ENCODE measurements at places on chromosomes 3 and 15. TPM values are rescaled to one million over a fixed set of nuclear protein-coding genes. Genes with fewer than 3 reads are reported as not detected.

The LTF gene
- 3.7 TPM for polyA plus RNA-seq

DNA sequence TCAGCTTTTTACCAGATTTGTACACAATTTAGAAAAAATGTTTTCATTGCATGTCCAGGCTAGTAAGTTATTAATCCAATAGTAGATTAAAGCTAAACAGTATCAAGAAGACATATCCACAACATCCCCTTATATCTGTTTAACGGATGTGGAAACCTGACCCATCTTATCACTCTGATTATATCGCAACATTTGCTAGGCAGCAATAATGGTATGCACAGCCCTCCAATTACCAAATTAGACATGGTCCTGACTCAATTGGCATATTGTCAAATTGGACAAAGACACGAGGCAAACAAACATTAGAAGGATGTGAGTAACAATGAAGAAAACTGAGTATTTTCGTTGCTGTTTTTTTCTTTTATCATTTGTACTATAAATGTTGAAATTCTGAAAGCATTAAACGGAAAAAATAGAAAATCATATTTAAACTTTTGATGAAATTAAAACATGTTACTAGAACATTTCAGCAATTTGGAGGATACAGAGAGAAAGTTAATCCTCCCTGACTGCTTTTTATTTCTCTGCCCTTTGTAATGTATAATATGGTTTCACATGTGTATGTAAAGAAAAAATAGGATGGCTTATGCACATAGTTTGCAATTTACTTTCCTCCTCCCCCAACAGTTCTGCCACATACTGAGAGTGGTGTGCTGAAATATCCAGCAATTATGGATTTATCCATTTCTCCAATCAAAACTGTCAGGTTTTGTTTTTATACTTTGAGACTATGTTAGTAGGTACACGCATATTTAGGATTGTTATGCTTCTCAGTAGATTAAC lies 633.7 kb downstream of the ZIC1 start:
- no peaks in the 10 kb centered on the region for H3K27me3 ChIP-seq
- no peak overlapping the region for H3K4me3 ChIP-seq

The LSAMP gene
- polyA plus RNA-seq: 17.9 TPM

DNA sequence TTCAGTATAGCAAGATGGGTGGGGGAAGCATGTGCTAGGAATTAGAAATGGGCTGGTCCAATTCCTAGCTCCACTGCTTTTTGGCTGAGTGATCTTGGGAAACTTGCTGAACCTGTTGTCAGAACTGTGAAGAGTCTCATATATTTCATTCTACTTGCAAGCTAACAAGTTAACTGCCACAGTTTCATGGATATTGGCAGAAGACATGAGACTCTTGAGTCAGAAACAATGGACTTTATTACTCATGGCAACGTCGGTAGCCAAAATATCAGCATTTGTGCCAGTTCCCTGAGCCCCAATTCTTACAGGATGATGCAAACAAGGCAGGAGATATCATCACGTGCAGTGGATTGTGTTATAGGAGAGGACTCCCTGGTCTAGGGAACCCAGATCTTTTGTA lies 26.6 kb upstream of the PLAAT1 start:
- no peak overlapping the region for H3K27ac ChIP-seq
- DNase-seq: peak; percentile 26
- no peaks in the 10 kb centered on the region for H3K36me3 ChIP-seq
- H3K4me1 ChIP-seq: no peaks in the 10 kb centered on the region
- H3K27me3 ChIP-seq: no peaks in the 10 kb centered on the region

GRCh38 chr15:73950831-73951561 lies 24.7 kb downstream of the LOXL1 start:
- peak; percentile 91 for DNase-seq
- H3K27me3 ChIP-seq: no peaks in the 10 kb centered on the region
- peaks cover 19% of the 10 kb centered on the region for H3K4me1 ChIP-seq

- no peak for DNase-seq
- H3K27ac ChIP-seq: no peak overlapping the region
- no peaks in the 10 kb centered on the region for H3K27me3 ChIP-seq
- no peak overlapping the region for H3K4me3 ChIP-seq
- peaks cover 11% of the 10 kb centered on the region for H3K4me1 ChIP-seq
Measured at GRCh38 chr15:48800811-48801455, 9.9 kb downstream of the CEP152 start.

Data from left lung (tissue), 14 donors.